T-helper 17 cell (primary cell): ENCODE measurements at places on chromosomes 11 and 22. TPM values are rescaled to one million over a fixed set of nuclear protein-coding genes. Genes with fewer than 3 reads are reported as not detected.

Gene OR51B5
- not detected for total RNA-seq

Gene NCAM1
- total RNA-seq = 0.40 TPM

Gene KRTAP5-2
- not detected for total RNA-seq

Gene HBG2
- not detected for total RNA-seq

Gene CDK2AP2
- 33.8 TPM for total RNA-seq

Gene MICALL1
- 19.2 TPM for total RNA-seq

Gene OTOG
- total RNA-seq = not detected

GRCh38 chr11:114196997-114197703 is 99.0 kb upstream of the NNMT start:
- H3K27ac ChIP-seq = peak overlapping the region; percentile 37
- peaks cover 7% of the 10 kb centered on the region for H3K4me1 ChIP-seq
- no peaks in the 10 kb centered on the region for H3K36me3 ChIP-seq
- H3K4me3 ChIP-seq = no peak overlapping the region
- H3K27me3 ChIP-seq = no peaks in the 10 kb centered on the region
- no peak for DNase-seq

GRCh38 chr11:32779136-32779535 is 15.3 kb downstream of the CCDC73 start:
- no peak overlapping the region for H3K4me3 ChIP-seq
- no peak overlapping the region for H3K27ac ChIP-seq
- peaks cover 7% of the 10 kb centered on the region for H3K36me3 ChIP-seq
- H3K27me3 ChIP-seq = peaks cover 26% of the 10 kb centered on the region

DNA sequence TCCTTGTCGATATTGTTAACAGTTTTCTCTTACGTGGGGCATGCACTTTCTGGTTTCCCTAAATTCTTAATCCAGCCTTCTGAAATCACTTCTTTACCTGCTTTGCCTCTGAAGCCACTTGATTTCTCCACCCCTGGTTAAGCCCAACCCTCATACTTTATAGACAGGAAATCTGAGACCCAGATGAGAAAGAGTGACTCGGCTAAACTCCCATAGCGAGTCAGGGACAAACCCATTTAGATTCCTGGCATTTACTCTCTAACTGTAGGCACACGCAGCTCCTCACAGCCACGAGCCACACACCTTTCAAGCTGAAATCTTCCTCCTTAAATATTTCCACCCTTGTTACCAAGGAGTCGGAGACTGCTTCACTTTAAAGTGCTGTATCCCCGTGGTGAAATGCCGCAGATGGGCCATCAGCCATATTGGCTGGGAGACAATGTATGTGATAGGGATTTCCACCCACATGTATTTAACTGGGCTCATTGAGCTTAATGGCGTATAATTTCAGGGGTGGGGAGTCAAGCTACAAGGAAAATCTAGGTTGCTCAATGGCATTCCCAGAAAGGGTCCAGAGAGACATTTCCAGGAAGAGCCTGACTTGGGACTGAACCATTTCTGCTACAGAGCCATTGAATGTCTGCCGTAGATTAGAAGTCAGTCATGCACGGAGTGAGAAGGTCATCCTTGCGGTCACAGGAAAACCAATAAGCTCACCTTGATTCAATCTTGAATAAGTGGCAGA is 49.9 kb upstream of the GRK3 start:
- H3K4me1 ChIP-seq = no peaks in the 10 kb centered on the region
- H3K4me3 ChIP-seq = no peak overlapping the region
- H3K27ac ChIP-seq = no peak overlapping the region
- H3K27me3 ChIP-seq = peaks cover 21% of the 10 kb centered on the region

GRCh38 chr22:37607010-37607934 is 1.4 kb upstream of the GGA1 start:
- H3K4me3 ChIP-seq = peak overlapping the region; percentile 90
- peak; percentile 87 for DNase-seq
- peaks cover 40% of the 10 kb centered on the region for H3K4me1 ChIP-seq
- no peaks in the 10 kb centered on the region for H3K36me3 ChIP-seq

- no peak within 1 kb of the TSS for H3K27ac ChIP-seq
- H3K4me1 ChIP-seq = peaks cover 26% of the 10 kb centered on the region
- H3K36me3 ChIP-seq = peaks cover 13% of the 10 kb centered on the region
Observed at GRCh38 chr11:61294717-61295595, at the start of gene VWCE. VWCE (minus strand) TSS chr11:61295316; CDS start chr11:61295037, 279 bp downstream.

DNA sequence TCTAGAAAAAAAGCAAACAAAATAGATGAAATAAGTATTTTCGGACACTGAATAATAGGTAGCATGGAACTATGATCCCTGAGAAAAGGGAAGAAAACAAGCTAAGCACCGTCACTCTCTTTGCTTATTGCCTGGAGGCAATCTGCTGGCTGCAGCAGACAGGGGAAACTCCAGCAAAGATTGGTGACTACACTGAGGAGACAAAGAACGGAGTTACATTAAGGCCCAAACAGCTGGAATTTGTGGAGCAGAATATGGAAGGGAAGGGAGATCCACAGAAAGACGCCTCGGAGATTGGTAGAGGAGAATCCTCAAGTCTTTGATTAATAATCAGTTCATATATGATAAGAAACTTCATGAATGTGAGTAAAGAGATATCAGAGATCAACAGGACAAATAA is 150.2 kb downstream of the TYR start:
- no peak overlapping the region for H3K4me3 ChIP-seq
- no peak overlapping the region for H3K27ac ChIP-seq
- no peak for DNase-seq
- no peaks in the 10 kb centered on the region for H3K27me3 ChIP-seq
- H3K4me1 ChIP-seq = no peaks in the 10 kb centered on the region

GRCh38 chr11:64058494-64058893 is 22.8 kb downstream of the FLRT1 start:
- peaks cover 2% of the 10 kb centered on the region for H3K4me1 ChIP-seq
- H3K4me3 ChIP-seq = peak overlapping the region; percentile 7
- H3K36me3 ChIP-seq = no peaks in the 10 kb centered on the region
- H3K27ac ChIP-seq = peak overlapping the region; percentile 1
- H3K27me3 ChIP-seq = peaks cover 16% of the 10 kb centered on the region
